Erythroblast (primary cell): ENCODE measurements at places on chromosomes 3 and 15.

DNA sequence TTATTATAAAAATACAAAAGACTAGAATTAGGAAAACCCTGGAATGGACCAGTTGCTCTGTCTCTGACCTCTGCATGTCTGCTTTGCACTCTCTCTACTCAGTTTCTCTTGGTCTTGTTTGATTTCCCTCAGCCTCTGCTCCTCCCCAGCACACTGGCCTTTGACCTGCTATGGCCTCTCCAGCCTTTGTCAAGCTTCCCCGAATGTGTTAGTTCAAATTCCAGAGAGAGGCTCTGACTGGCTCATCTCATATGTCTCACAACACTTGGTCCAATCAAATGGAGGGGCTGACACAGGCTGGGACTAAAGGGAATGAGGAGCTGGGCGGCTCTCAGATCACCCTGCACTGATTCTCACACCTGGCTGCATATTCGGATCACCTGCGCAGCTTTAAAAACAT, 52.4 kb upstream of the CMTM8 start:
- no peak for DNase-seq

GRCh38 chr3:126314305-126314789, 42.9 kb downstream of the KLF15 start:
- no peak for DNase-seq

GRCh38 chr3:177437513-177438337, 240.4 kb upstream of the TBL1XR1 start:
- DNase-seq, result no peak

DNA sequence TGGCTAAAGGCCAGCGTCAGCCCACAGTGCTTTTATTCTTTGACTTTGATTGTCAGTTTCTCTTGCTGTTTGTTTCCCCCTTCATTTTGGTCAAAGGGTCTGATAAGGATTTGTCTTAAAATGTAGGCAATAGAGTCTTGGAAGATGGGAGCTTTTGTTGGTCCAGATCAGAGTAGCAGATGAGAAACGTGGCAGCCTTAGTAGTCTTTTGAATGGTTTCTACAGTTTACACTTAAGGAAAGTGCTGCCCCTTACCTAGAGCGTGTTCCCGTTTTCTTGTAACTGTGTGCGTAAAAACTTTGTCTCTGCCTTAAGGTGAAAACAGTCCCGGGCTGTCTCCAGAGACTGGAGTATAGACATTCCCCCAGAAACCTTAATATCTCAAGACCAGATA, 630 bp downstream of the LXN start:
- DNase-seq, result peak; percentile 61
